ENCODE measurements at places on chromosomes 6 and 20. TPM values are rescaled to one million over a fixed set of nuclear protein-coding genes. Genes with fewer than 3 reads are reported as not detected.

VSX1 gene
- not detected for total RNA-seq

DNA sequence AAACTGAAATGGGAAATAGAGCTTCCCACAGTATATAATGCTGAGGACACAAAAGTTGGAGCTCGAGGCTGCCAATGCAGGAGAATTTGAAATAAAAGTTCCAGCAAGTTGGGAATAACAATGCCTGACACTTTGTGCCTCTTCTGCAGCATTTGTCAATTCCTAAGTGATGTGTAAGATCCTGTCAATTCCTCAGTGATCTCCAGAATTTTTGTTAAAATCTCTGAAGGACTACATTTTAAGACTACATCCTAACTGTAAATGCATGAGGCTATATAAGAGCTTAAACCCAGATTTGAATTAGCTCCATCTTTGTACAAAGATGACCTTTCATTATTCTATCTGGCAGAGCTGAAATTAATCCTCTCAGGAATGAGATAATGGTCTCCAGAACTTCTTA, 208.2 kb downstream of the COL12A1 start:
- DNase-seq, result no peak
- H3K36me3 ChIP-seq, result no peaks in the 10 kb centered on the region
- H3K27me3 ChIP-seq, result no peaks in the 10 kb centered on the region
- H3K4me1 ChIP-seq, result no peaks in the 10 kb centered on the region
- no peak overlapping the region for H3K27ac ChIP-seq

SIRPG gene
- 36.3 TPM for total RNA-seq

GRCh38 chr20:32917191-32917950, 58.6 kb downstream of the EFCAB8 start:
- H3K27me3 ChIP-seq, result no peaks in the 10 kb centered on the region
- H3K27ac ChIP-seq, result no peak overlapping the region
- DNase-seq, result no peak

HCK gene
- not detected for total RNA-seq

DNA sequence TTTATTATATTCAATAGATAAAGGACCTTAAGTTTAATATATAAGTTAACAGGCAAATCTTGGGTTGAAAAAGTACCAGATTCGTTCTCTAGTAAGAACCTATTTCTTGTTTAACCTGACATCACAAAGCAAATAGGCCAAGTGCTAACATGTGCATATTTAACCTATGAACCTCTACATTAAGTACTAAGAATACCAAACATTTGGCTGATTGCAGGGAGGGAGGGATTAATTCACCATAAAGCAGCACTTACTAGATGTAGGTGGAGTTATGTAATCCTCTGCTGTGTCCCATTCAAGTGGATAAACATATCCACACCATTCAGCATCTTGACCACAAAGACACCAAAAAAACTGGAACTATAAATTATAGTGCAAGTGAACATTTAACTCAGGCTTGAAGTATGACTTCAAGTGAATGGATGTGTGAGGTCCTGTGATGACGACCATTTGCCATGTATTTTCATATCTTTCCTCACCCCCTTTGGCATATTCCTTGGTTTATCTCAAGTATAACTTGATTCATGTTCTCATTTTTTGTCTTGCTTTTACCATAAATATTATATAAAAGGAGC, 10.2 kb downstream of the STX11 start:
- DNase-seq, result no peak
- peaks cover 13% of the 10 kb centered on the region for H3K4me1 ChIP-seq
- H3K36me3 ChIP-seq, result peaks cover 36% of the 10 kb centered on the region
- no peaks in the 10 kb centered on the region for H3K27me3 ChIP-seq

DNA sequence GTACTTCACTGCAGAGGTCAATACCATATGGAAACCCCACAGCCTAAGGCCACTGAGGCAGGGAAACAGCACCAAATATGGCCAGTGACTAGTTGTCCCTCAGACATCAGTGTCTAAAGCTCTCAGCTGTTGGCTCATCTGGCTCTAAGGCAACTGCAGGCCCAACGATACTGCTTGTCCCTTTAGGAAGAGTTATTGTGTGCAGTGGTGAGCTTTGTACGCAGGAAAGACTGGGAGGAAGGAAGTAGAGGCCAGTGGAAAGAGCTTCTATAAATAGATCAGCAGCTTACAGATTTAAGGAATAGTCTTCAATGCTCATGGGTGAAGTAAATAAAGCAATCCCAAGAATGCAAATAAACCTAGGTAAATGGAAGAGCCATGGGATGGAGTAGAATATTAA, 29.3 kb downstream of the DNAAF9 start:
- no peaks in the 10 kb centered on the region for H3K36me3 ChIP-seq
- peaks cover 1% of the 10 kb centered on the region for H3K4me1 ChIP-seq
- no peak overlapping the region for H3K27ac ChIP-seq

DNA sequence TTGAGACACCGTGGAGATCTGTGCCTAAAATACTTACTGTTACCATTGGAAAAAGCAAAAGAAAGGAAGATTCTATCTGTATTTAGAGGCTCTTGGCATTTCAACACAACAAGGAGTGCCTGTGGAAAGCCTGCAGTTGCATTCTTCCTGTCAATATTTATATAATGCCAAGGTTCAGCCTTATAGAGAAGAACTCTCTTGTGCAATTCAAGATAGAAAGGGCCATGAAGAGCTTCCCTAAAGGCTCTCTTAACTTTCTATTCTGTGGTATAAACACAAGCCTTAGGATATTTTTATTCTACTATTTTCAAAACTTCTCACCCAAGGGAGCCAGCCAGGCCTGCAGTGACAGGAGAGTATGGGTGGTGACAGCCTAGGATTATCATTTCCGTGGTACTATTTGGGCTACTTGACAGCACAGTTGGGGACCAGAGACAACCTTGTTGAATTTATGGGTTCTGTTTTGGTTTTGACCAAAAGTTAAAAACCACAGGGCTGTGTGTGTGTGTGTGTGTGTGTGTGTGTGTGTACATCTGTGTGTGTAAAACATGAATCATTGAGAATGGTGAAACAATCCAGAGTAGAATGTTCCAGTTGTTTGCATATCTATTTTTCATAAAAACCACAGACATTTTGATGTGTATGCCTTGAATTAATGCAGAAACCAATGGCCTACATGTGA, 700.9 kb upstream of the SLC35B3 start:
- H3K27me3 ChIP-seq, result no peaks in the 10 kb centered on the region
- H3K36me3 ChIP-seq, result no peaks in the 10 kb centered on the region
- no peaks in the 10 kb centered on the region for H3K4me1 ChIP-seq

DNA sequence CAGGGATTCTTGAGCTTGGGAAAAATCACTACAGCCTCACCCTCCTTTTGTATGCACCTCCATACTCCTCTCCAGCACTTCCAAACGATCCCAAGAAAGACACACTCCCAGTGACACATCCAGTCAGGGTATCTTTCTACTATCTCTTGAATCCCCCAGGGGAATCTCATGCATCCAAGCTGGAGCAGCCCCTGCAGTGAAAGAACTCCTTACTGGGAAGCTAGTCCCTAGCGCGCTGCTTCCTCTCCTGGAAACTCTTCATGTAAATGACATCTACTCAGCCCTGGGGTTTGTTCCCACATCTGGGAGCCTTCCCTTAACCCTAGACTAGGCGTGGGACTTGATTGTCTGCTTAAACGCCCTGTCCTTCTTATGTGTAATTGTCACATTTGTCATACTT, 329.1 kb upstream of the QKI start:
- no peak overlapping the region for H3K4me3 ChIP-seq
- no peak for DNase-seq
- no peaks in the 10 kb centered on the region for H3K4me1 ChIP-seq
- peaks cover 5% of the 10 kb centered on the region for H3K27me3 ChIP-seq

- no peaks in the 10 kb centered on the region for H3K27me3 ChIP-seq
- H3K4me3 ChIP-seq, result no peak overlapping the region
- no peak overlapping the region for H3K27ac ChIP-seq
- peaks cover 21% of the 10 kb centered on the region for H3K36me3 ChIP-seq
Observed at GRCh38 chr20:44629542-44629941, 22.0 kb downstream of the ADA start.

DNA sequence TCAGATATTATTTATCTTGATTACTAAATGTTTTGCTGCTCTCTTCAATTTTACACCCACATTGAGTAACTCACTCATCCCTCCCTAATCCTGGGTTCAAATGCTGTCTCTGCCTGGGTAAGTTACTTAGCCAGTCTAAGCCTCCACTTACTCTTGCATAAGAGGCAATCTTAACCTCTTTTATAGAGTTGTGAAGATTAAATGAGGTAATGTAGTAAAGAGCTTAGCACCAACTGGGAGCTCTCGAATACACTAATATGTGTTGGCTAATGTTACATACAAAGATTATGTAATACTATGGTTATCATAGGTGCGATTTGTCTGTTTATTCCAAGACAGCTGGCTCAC, 134.4 kb upstream of the STMND1 start:
- H3K4me3 ChIP-seq, result no peak overlapping the region
- peaks cover 26% of the 10 kb centered on the region for H3K27me3 ChIP-seq
- peaks cover 7% of the 10 kb centered on the region for H3K4me1 ChIP-seq
- no peak overlapping the region for H3K27ac ChIP-seq

GRCh38 chr6:122143813-122144601, 255.4 kb upstream of the HSF2 start:
- H3K27ac ChIP-seq, result no peak overlapping the region
- no peak overlapping the region for H3K4me3 ChIP-seq
- H3K4me1 ChIP-seq, result no peaks in the 10 kb centered on the region
- H3K36me3 ChIP-seq, result no peaks in the 10 kb centered on the region
- DNase-seq, result no peak

- no peak overlapping the region for H3K27ac ChIP-seq
- peaks cover 40% of the 10 kb centered on the region for H3K36me3 ChIP-seq
- no peak overlapping the region for H3K4me3 ChIP-seq
- no peak for DNase-seq
Observed at GRCh38 chr20:58988565-58988882, 7.5 kb downstream of the NELFCD start.

RAMACL gene
- 0.52 TPM for total RNA-seq

TCF15 gene
- total RNA-seq, result not detected

OR12D3 gene
- not detected for total RNA-seq

- no peaks in the 10 kb centered on the region for H3K27me3 ChIP-seq
- H3K4me3 ChIP-seq, result no peak overlapping the region
- no peaks in the 10 kb centered on the region for H3K36me3 ChIP-seq
- H3K27ac ChIP-seq, result no peak overlapping the region
Observed at GRCh38 chr6:33749401-33749800, 2.7 kb upstream of the IP6K3 start.

DNA sequence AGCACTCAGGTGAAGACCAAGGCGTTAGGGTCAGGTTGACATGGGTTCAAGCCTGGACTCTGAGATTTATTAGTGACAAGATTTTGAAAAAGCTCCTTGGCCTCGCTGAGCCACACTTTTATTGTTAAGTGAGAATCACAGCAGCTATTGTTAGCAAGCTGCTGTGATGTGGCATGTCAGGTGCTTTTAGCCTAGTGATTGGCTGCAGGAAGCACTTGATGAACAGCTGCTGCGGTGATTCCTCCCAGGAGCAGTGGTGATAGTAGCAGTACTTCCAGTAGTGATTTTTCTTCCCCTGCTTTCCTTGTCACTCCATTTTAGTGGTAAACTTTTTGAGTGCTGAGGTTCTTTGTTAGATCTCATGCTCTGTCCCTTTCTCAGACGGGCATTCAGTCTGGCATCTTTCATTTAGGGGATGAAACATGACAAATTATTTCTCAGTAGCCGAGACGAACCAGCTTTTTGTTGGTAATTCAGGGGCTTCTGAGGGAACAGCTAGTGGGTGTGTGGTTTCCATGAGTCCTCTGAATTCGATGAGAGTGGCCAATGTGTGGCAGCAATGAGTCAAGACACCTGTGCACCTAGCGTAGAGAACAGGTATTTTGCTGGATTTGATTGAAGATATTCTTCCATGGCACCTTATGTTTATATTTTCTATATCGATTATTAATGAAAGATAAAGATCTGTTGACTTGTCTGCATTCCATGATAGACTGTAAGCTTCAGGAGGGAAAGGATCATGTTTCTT, 696.7 kb downstream of the DHX35 start:
- no peak overlapping the region for H3K27ac ChIP-seq
- H3K36me3 ChIP-seq, result no peaks in the 10 kb centered on the region
- no peak for DNase-seq
- H3K4me3 ChIP-seq, result no peak overlapping the region
- H3K4me1 ChIP-seq, result no peaks in the 10 kb centered on the region
- peaks cover 2% of the 10 kb centered on the region for H3K27me3 ChIP-seq

DNA sequence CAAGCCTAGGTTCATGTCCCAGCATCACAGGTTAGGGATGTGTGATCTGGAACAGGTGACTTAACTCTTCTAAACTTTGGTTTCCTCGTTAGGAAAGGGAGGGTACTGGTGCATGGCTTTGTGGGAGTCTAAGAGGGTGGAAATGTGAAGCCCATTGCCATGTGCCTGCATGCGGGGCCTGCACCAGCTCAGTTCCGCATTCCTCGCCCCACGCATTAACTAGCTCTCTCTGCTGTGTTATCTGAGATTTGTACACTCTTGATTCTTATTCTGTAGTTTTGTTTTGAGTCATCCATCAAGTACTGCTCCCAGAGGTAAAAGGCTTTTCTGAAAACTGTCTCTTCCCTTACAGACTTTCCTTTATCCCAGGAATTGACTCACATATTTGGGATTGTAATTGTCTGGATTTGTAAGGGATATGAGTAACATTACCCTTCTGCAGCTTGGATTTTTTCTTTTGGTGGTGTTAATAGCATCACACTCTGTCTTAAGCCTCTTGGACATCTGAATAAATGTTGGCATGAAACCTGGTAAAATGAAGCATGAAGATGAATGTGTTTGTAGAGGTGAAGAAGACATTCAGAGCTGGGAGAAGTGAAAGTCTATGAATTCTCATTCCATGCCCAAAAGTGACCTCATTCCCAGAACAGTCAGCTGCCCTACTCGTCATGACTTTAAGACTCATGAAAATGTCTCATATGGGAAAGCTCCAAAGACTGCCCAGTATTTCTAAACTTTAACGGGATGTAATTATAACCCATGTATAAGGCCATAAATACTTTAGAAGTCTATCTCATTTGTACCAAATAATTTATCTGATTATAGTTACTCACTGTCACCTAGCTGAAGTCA, 357.3 kb downstream of the FOXA2 start:
- no peak overlapping the region for H3K27ac ChIP-seq
- no peak for DNase-seq
- no peak overlapping the region for H3K4me3 ChIP-seq
- H3K36me3 ChIP-seq, result no peaks in the 10 kb centered on the region
- H3K27me3 ChIP-seq, result no peaks in the 10 kb centered on the region

FAM209B gene
- total RNA-seq, result 0.64 TPM

LST1 gene
- total RNA-seq, result 12.5 TPM

GRCh38 chr6:42391441-42391840, 60.3 kb downstream of the TRERF1 start:
- DNase-seq, result no peak
- H3K4me3 ChIP-seq, result peak overlapping the region; percentile 69
- H3K36me3 ChIP-seq, result peaks cover 3% of the 10 kb centered on the region
- H3K27ac ChIP-seq, result peak overlapping the region; percentile 99
- H3K27me3 ChIP-seq, result no peaks in the 10 kb centered on the region

- no peaks in the 10 kb centered on the region for H3K27me3 ChIP-seq
- H3K36me3 ChIP-seq, result no peaks in the 10 kb centered on the region
- no peak overlapping the region for H3K4me3 ChIP-seq
- DNase-seq, result no peak
- no peak overlapping the region for H3K27ac ChIP-seq
Observed at GRCh38 chr6:137299681-137300080, 80.5 kb upstream of the IFNGR1 start.
